ENCODE measurements at places on chromosomes 2 and 18.

- DNase-seq = no peak
These were observed 1867.4 kb downstream of the SUCLG1 start for GRCh38 chr2:82591718-82592117.

GRCh38 chr2:123771928-123772632 is 253.0 kb upstream of the CNTNAP5 start:
- DNase-seq = no peak

- DNase-seq = no peak
These were observed 181.3 kb downstream of the PTPRM start for GRCh38 chr18:7748251-7749007.

DNA sequence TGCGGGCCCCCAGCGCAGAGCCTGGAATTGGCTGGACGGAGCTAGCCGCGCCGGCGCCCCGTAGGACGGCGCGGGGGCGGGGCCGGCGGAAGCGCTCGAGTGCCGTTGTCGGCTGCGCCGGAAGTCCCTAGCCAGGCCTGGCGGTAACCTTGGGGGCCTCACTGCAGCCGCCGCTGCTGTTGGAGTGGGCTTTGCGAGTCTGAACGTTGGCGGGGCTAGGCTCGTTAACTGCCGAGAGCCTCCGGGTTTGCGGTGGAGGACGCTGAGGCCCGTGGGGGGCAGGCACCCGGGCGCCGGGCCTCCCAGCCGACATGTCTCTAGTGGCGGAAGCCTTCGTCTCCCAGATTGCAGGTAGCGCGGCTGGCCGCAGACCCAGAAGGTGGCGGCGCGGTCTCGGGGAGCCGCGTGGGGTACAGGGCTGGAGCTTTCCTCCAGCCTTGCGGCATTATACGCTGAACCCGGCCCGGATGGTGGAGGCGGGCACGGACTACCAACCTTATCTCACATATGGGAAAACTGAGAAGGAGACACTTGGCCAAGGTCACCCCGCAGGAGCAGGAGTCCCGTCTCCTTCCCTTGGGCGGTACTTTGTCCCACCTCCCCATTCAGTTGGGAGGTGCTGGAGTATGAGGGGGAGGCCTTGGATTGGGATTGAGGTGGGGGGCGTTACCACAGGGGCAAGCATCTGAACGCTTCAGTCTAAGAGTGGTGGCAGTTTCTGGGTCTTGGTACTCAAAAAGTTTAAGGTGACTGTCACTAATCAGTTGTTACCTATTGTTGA is at the start of gene MTX2:
TSS of gene MTX2 (plus strand) at position 124 of the 781 bp plus-strand sequence. CDS start at position 312, 188 bp downstream.
- peak; percentile 88 for DNase-seq

GRCh38 chr18:45059695-45060094 is 379.0 kb downstream of the SETBP1 start:
- DNase-seq = no peak

DNA sequence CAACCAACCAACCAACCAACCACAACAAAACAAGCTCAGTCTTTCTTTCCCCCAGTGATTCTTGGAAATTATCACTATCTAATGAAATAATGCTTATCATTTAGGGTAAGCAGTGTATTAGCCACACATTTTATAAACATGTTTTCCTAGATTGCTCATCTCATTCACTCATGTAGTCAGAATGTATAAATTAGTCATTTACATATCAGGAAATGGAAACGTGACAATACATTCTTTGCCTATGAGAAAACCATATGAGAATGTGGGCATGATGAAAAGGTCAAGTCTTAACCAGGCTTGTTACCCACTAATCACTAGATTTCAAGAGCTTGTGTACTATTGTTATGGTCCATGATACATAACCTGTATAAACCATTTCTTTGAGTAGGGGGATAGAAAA is 1583.4 kb upstream of the PIK3C3 start:
- DNase-seq = no peak
